ENCODE measurements at places on chromosomes 5 and 9. TPM values are rescaled to one million over a fixed set of nuclear protein-coding genes. Genes with fewer than 3 reads are reported as not detected.

Gene MGAT1
- 208 TPM for total RNA-seq

Gene SLC46A2
- 0.21 TPM for total RNA-seq

Gene ZNF883
- total RNA-seq, result 0.84 TPM

Gene HNRNPA0
- 17.0 TPM for total RNA-seq

Gene PAEP
- not detected for total RNA-seq

Gene SLC25A2
- total RNA-seq, result not detected

Gene FAM221B
- not detected for total RNA-seq

Gene FBP1
- total RNA-seq, result 4.8 TPM

Gene PCDHA10
- 1.8 TPM for total RNA-seq

Gene GARNL3
- 46.2 TPM for total RNA-seq

Gene DNAJA1
- 71.4 TPM for total RNA-seq

Gene BTNL8
- total RNA-seq, result not detected

Gene PCDHGA5
- total RNA-seq, result 12.1 TPM

Measured in tibial nerve (tissue), 4 donors.